ENCODE measurements at places on chromosomes 7 and 10.

- DNase-seq, result no peak
Measured at GRCh38 chr10:53930648-53931047, 870.4 kb downstream of the PCDH15 start.

DNA sequence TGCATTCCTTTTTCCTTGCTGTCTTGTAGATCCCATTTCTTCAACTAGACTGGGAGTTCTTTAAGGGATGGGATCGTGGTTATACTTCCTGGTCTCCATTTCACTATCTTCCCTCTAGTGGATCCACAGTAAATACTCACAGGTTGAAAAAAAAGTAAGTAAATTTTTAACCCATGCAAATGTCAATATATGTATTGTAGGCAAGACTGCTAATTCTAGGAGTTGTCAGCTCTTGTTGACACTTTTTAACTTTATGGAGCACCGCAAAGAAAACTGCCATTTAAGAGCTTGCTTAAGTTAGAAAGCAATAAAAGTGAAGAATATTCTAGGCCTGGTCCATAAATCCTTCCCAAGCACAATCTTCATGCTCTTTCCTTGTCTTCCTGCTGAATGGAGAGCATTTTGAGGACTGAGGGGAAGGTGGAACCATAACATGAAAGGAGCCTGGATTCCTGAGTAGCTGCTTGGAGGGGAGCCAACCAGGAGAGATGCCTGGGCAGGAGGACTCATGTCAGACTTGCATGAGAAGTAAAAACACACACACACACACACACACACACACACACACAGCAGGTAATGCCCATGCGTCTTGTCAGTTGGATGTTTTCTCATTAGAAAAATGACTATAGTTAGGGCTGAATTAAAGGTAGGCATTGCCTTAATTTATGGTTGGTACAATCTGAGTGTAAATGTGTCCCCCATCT, 32.2 kb downstream of the VWA2 start:
- no peak for DNase-seq

- no peak for DNase-seq
Measured at GRCh38 chr7:71389976-71390375, 258.0 kb downstream of the GALNT17 start.

GRCh38 chr7:149625947-149626392, 128.4 kb upstream of the ZNF746 start:
- DNase-seq, result no peak

DNA sequence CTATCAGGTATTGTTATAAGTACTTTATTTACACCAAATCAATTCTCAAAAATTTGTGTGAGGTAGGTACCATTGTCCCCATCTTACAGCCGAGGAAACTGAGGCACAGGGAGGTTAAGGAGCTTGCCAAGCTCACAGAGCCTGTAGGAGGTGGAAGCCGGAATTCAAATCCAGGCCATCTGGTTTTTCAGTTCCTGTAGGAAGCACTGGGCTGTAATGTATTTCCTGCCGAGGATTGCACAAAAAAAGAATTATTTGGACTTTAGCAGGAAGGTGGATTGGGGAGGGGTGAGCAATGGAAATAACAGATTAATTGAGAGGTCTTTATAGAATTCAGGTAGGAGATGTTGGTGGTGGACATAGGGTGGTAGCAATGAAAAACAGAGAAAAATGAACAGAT, 315.3 kb upstream of the AUTS2 start:
- no peak for DNase-seq

- no peak for DNase-seq
Measured at GRCh38 chr7:23242321-23242720, 4.3 kb upstream of the GPNMB start.

GRCh38 chr10:21501091-21501490, 24.4 kb downstream of the SKIDA1 start:
- no peak for DNase-seq
